Gastroesophageal sphincter (tissue), 4 donors: ENCODE measurements at places on chromosomes 4 and X. TPM values are rescaled to one million over a fixed set of nuclear protein-coding genes. Genes with fewer than 3 reads are reported as not detected.

PAGE5 gene
- total RNA-seq: not detected

CNGA1 gene
- total RNA-seq: 0.40 TPM

DNA sequence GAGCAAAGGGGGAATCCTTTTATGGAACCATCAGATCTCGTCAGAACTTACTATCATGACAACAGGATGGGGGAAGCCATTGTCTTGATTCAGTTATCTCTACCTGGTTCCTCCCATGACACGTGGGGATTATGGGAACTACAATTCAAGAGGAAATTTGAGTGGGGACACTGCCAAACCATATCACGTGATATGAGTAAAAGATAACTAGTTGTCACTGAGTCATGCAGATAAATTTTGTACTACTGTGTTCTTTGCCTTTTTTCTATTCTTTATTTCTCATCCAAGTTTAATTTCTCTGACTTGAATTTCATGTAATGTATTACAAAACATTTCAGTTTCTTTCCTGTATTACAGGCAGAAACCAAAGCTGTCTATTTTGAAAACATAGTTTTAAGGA lies 383.2 kb downstream of the EPHA5 start:
- ATAC-seq: no peak

DNA sequence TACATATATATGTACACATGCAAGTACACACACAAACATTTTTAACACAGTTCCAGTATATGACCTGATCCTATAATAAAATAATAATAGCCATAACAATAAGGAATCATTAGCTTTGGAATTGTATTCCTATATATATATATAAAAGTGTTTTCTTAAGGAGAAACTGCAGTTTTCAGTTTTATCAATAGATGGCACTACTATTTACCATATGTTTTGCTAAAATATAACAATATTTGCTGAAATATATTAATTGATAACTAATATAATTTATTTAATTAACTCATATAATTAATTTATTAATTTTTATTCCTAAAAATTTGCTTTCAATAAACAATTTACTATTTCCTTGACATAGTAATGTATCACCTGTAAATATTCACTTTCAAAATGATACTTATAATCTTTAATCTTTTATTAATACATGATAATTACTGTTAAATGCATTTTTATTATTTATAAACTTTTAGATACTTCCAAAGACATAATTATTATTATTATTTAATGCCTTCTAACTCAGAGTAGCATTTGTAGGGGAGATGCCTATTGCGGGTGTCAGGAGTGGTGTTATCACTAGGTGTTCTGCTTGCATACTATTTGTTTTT lies 599.5 kb downstream of the FSTL5 start:
- no peak for ATAC-seq

GRCh38 chr4:169272265-169272886 lies 1.6 kb upstream of the SH3RF1 start:
- ATAC-seq: no peak

- ATAC-seq: no peak
Measured at GRCh38 chrX:38313190-38313589, 14.1 kb downstream of the RPGR start.

- ATAC-seq: peak; percentile 56
Measured at GRCh38 chr4:15004739-15005301, 2.5 kb downstream of the CPEB2 start.
